ENCODE measurements at places on chromosomes 5 and 9.
A peak's percentile ranks its signal among the peaks of the same experiment; 100 is the strongest.

DNA sequence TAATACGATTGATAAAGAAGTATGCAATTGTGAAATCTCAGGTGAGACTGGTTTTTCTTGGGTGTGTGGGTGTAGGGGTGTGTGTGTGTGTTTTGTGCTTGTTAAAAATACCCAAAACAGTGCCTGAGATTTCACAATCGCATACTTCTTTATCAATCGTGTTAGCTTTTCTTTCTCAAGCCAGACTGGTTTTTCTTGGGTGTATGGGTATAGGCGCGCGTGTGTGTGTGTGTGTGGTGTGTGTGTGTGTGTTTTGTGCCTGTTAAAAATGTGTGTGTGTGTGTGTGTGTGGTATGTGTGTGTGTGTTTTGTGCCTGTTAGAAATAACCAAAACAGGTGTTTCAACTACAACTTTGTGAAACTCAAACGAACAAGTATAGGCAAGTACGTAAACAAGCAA is 53.7 kb downstream of the CERT1 start:
- DNase-seq, result no peak

GRCh38 chr5:136054142-136055019 is 25.6 kb downstream of the TGFBI start:
- DNase-seq, result no peak

- no peak for DNase-seq
Measured at GRCh38 chr5:104431981-104432380, 869.4 kb upstream of the NUDT12 start.

DNA sequence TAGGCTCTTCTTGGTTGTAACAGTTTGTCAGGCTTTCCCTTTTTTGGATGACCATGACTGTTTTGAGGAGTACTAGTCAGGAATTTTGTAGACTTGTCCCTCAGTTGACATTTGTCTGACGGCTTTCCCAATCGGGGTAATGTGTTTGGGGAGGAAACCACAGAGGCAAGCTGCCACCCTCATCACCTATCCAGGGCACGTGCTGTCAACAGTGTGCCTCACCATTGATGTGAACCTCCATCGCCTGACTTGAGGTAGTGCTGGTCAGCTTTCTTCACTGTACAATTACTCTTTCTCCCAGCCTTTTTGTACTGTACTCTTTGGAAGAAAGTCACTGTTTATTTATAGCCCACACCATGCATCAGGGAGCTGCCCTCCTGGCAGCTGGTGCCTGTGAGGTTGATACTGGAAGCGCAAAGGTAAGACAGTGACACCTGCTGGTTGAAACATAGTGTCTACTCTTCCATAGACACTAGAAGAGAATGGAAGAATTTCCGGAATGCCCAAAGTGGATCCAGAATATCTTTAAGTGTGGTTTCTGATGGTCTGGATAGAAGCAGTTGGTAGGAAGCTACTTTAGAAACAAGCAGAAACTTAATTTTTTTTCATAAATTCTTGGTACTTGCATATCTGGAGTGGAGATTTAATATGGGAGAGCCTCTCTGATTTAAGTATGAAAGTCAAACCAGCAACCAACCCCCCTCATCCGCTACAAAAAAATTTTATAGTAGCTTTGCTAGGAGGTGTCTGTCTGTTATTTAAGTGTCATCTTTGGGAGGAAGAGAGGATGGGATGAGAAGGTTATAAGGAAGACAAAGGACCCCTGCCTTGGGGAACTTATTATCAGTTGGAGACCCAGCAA is 69.3 kb downstream of the SNX30 start:
- peak; percentile 27 for DNase-seq

DNA sequence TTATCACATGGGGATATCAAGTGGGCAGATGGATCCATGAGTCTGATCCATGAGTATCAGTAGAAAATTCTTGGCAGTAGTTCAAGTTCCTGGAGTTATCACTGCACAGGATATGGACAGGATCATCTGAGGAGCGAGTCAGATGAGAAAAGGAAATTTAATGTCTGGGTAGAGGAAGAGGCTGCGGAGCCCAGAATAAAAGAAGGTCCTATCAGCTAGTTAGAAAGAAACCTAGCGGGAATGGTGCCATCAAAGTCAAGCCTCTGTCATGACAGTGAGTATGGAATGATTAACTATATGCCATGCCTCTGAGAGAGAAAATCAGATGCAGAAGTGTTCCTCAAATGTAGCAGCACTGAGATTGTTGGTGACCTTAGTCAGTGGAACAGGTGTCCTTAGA is 248.1 kb downstream of the PIK3R1 start:
- DNase-seq, result no peak

GRCh38 chr9:35002623-35003022 is 13.1 kb downstream of the DNAJB5 start:
- no peak for DNase-seq

DNA sequence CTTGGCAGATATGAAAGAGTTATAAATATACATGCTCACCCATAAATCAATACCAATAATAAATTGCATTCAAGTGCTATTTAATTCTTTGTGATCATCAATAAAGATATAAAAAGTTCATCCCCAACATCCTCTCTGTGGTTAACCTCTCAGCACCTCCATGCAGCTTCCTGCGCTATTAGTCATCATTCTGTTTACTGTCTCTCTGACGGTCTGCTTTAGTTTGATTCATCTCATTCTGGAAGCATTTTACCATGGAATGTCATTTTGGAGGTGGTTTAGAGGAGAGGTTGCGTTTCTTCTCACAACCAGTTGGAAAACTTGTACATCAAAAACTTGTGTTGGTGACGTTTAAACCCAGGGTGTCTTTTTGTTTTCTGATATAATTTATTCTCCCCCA is 486.6 kb downstream of the BRINP1 start:
- DNase-seq, result no peak

DNA sequence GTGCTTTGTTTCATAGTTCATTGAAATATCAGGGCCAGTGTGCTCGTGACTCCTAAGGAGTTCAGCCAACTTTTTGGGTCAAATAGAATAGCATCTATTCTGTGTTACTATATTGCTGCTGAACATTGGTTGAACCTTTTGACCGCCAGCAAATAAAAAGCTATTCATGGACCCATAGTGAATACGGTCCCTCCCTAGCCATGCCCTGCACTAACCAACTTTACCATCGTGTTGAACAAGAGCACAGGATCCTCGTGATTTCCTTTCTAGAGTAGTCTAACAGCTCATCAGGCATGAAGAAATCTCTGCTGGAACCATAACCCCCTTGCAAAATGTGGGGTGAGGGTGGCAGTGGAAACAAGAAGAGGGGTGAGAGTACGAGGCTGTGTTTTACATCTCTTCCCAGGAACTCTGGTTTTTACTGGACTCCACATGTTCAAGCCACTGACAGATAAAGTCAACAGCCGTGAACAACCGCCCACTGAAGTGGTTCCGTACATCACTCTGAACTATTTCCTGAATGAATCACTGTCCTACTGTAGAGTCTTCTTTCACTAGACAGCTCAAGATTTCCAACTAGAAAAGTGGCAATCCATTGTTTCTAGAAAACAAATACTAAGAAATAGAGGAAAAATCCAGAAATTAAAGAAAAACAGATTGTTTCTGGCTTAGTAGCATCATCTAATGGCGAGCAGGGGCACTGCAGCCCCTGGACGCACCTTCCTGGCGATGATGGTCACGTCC is 70.1 kb upstream of the SPATA31E1 start:
- DNase-seq, result peak; percentile 16

All from CD4-positive, alpha-beta T cell treated with Interferon alpha-2 for 1 hour (primary cell).